Activated naive CD8-positive, alpha-beta T cell treated with anti-CD3 and anti-CD28 coated beads for 36 hours (primary cell): ENCODE measurements at places on chromosomes 7 and 10.

GRCh38 chr7:3955751-3956696, 655.0 kb downstream of the SDK1 start:
- H3K27ac ChIP-seq, result no peak overlapping the region
- no peaks in the 10 kb centered on the region for H3K36me3 ChIP-seq
- H3K4me1 ChIP-seq, result peaks cover 6% of the 10 kb centered on the region
- no peak overlapping the region for H3K4me3 ChIP-seq
- peaks cover 3% of the 10 kb centered on the region for H3K27me3 ChIP-seq

GRCh38 chr7:143372070-143372469, 9.1 kb upstream of the ZYX start:
- H3K27me3 ChIP-seq, result no peaks in the 10 kb centered on the region
- peaks cover 51% of the 10 kb centered on the region for H3K4me1 ChIP-seq
- peaks cover 3% of the 10 kb centered on the region for H3K36me3 ChIP-seq
- peak overlapping the region; percentile 30 for H3K4me3 ChIP-seq
- DNase-seq, result peak; percentile 37

DNA sequence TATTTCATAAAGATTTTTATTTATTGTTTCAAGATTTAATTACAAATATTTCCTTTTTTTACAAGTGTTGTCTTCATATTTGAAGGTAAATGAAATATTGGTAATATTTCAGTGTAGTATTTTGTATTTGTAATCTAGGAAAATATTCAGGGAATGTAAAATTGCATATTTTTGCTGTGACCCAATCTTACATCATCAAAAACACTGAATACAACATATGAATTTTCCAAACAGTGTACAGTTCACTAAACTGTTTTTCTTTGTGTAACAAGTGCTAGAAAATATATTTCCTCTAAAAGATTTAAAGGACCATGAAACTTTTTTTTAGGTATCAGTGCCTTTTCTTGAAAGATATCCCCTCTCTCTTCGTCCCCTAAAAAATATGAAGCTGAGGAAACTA, 251.9 kb upstream of the KCND2 start:
- no peaks in the 10 kb centered on the region for H3K36me3 ChIP-seq
- H3K4me1 ChIP-seq, result no peaks in the 10 kb centered on the region
- no peak overlapping the region for H3K4me3 ChIP-seq
- no peak overlapping the region for H3K27ac ChIP-seq

DNA sequence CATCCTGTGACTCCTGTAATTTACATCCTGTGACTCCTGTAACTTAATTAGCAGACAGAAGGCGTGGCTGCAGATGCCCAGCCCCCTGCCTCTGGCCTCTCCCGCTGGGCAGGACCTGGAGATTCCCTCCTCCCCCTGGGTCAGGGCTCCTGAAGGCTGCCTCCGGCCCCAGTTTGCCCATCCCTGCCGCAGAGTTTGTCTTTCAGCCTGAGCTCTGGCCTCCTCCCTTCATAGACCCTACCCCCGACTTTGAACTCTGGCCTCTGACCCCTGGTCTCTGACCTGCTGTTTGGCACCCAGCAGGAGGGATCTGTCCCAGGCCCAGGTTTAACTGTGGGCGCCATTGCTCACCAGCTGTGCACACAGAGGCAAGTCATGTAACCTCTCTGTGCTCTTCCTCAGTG, 45.6 kb downstream of the ELFN1 start:
- H3K4me3 ChIP-seq, result no peak overlapping the region
- DNase-seq, result no peak
- no peaks in the 10 kb centered on the region for H3K27me3 ChIP-seq
- no peaks in the 10 kb centered on the region for H3K4me1 ChIP-seq
- no peaks in the 10 kb centered on the region for H3K36me3 ChIP-seq

- H3K36me3 ChIP-seq, result peaks cover 3% of the 10 kb centered on the region
- peaks cover 96% of the 10 kb centered on the region for H3K27me3 ChIP-seq
- peaks cover 34% of the 10 kb centered on the region for H3K4me1 ChIP-seq
Measured at GRCh38 chr10:21515361-21516241, 9.9 kb downstream of the SKIDA1 start.

DNA sequence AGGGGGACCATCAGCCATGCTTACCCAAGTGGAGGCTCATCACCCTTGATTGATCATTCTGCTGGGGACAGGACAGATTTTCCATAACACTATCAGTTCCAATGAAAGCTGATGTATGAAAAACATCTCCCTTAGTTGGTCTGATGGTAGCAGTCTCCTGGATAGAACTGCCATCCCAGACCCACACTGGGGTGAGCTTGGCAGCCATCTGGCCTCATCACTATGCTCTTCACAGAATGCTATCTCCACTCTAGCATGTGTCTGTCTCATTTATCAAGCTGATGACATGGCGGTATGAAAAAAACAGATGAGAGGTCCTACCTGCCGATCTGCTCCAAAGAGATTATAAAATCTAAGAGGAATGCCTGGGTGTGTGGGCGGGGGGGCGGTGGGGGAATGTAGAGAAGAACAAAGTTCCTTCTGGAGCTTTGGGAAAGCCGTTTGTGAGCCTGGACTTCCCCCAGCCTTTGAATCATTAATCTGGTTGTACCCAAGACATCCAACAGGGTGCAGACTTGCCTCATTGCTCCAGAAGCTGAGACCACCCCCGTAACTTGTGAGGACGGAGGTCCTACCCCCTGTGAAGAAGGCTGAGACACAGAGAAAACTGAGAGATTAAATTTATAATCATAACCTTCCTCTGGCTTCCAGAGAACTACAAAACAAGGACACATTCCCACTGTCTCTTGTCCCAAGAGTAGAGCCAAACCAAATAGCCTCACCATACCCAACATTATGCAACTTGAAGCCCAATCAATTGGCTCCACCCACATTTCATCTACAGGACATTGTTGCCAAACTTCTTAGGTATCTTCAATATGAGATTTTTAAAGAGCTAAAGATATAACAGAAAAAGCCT, 340.8 kb downstream of the KCNMA1 start:
- DNase-seq, result no peak
- H3K4me3 ChIP-seq, result no peak overlapping the region
- H3K4me1 ChIP-seq, result no peaks in the 10 kb centered on the region

GRCh38 chr7:144629598-144629997, 206.3 kb downstream of the TPK1 start:
- DNase-seq, result no peak
- H3K4me3 ChIP-seq, result no peak overlapping the region

DNA sequence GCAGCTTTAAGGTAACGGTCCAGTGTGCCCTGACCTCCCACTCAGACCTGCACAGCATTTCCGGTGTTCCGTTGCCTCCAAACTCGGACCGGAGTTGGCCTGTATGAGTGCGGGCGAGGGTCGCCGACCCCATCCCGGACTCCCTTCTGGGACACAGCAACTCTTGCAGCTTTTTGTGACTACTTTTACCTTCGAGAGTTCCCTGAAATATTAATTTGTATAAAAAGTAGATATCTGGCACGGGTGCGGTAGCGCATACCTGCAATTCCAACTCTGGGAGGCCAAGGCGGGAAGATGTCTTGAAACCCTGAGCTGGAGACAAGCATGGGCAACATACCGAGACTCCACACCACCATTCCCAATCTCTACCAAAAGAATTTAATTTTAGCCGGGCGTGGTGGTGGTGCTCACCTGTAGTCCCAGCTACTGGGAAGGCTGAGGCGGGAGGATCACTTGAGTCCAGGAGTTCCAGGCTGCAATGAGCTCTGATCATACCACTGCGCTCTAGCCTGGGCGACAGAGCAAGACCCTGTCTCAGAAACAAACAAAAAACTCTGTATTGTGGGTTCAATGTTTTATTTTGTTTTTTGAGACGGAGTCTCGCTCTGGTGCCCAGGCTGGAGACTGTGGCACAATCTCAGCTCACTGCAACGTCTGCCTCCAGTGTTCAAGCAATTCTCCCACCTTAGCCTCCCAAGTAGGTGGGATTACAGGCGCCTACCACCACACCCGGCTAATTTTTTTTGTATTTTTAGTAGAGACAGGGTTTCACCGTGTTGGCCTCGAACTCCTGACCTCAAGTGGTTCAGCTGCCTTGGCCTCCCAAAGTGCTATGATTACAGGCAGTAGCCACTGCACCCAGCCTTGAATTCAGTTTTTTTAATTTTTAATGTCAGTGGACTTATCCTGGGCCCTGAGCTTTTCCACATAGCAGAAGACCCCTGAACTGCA, 1.1 kb upstream of the PPP1R35 start:
- H3K4me1 ChIP-seq, result peaks cover 30% of the 10 kb centered on the region
- peak overlapping the region; percentile 7 for H3K4me3 ChIP-seq
- no peak overlapping the region for H3K27ac ChIP-seq
- H3K27me3 ChIP-seq, result no peaks in the 10 kb centered on the region
- no peak for DNase-seq
- peaks cover 32% of the 10 kb centered on the region for H3K36me3 ChIP-seq

DNA sequence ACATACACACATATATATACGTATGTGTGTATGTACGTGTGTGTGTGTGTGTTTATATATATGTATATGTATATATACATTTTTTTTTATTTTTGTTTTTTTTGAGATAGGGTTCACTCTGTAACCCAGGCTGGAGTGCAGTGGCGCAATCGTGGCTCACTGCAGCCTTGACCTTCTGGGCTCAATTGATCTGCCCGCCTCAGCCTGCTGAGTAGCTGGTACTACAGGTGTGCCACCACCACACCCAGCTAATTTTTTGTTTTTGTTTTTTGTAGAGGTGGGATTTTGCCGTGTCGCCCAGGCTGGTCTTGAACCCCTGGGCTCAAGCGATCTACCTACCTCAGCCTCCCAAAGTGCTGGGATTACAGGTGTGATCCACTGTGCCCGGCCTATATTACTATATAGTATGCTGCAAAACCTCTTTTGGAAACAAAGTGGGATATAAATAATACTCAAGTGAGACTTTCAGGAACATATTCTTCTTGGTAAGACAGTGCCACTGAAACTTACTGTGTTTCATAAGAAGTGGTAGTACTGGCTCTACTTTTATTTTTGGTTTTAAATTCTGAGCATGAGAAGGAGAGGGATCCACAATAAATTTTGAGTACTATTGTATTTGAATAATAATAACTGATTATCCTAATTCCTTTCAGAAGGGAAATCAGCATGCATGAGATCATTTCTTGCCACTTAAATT, 51.0 kb downstream of the MLLT10 start:
- H3K4me1 ChIP-seq, result peaks cover 41% of the 10 kb centered on the region
- H3K4me3 ChIP-seq, result peak overlapping the region; percentile 11
- peaks cover 59% of the 10 kb centered on the region for H3K36me3 ChIP-seq
- no peaks in the 10 kb centered on the region for H3K27me3 ChIP-seq

- no peak overlapping the region for H3K4me3 ChIP-seq
- H3K4me1 ChIP-seq, result no peaks in the 10 kb centered on the region
- no peak overlapping the region for H3K27ac ChIP-seq
- no peaks in the 10 kb centered on the region for H3K36me3 ChIP-seq
- DNase-seq, result no peak
Measured at GRCh38 chr7:234708-235553, 42.6 kb downstream of the FAM20C start.

DNA sequence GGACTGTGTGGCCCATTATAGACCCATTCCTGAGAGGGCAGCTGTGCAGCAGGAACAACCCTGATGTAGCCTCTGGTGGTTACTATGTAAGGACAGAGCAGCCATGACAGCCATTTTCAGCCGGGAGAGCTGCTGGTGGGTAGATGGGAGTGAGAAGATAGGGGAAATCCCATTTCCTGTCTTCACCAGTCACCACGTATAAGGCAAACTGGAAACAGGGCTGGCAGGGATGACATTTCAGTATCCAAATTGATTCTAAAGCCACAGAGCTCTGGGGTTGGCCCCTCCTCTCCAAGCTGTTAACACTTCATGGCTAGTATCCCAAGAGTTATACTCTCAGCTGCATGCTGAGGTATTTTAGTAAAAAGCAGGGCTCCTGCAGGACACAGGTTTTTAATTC, 15.2 kb upstream of the FZD1 start:
- H3K27ac ChIP-seq, result no peak overlapping the region
- DNase-seq, result no peak
- H3K4me1 ChIP-seq, result no peaks in the 10 kb centered on the region
- peaks cover 15% of the 10 kb centered on the region for H3K27me3 ChIP-seq
- H3K4me3 ChIP-seq, result no peak overlapping the region

DNA sequence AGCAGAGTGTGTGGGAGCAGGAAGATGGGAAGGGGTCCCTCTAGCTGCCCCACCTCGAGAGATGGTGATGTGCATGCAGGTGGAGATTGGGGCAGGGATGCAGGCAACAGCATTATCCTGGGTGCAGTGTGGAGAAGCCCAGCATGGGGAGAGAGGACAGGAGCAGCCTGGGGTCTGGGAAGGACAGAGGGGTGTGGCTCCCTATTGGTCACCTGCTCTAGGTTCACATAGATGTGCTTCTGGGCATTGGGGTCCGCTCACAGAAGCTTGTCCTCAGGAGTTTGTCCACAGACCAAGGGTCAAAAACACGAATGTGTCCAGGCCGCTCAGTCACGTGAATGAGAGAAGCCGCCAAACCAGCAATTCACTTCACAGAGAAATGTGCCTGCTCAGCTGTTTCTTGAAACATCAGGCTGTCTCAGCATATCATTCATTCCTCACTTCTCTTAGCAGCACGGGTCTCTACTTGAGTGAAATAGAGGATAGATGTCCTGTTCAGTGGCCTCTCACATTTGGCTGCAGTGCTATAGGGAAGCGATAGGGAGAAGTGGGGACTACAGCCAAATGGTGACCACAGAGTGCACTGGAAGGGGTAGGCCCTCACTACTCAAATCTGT, 11.5 kb upstream of the SLC29A3 start:
- no peak overlapping the region for H3K4me3 ChIP-seq
- H3K27me3 ChIP-seq, result no peaks in the 10 kb centered on the region
- H3K4me1 ChIP-seq, result no peaks in the 10 kb centered on the region
- H3K27ac ChIP-seq, result no peak overlapping the region
- DNase-seq, result no peak
- no peaks in the 10 kb centered on the region for H3K36me3 ChIP-seq

- H3K27me3 ChIP-seq, result no peaks in the 10 kb centered on the region
- no peak for DNase-seq
- no peak overlapping the region for H3K27ac ChIP-seq
- no peak overlapping the region for H3K4me3 ChIP-seq
- peaks cover 42% of the 10 kb centered on the region for H3K36me3 ChIP-seq
- peaks cover 9% of the 10 kb centered on the region for H3K4me1 ChIP-seq
Measured at GRCh38 chr7:158695726-158696452, 8.7 kb downstream of the NCAPG2 start.

DNA sequence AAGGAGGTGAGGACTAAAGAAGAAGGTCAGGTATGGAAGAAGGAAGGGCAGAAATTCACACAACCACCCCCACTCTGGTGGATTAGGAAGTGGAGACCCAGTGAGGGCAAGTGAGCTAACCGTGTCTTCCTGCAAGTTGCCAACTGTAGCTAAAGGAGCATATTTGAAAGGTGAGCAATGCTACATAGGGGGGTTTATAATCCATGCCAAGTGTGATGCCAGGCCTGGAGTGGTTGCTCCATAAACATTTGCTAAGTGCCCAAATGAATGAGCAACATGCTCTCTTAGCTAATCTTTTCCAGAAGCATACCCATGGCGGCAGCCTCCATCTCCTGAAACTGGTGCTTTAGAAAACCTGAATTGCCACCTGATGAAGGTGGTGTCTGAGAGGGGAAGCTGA, 121.6 kb downstream of the LRRC18 start:
- H3K36me3 ChIP-seq, result no peaks in the 10 kb centered on the region
- H3K4me3 ChIP-seq, result no peak overlapping the region
- DNase-seq, result no peak
- no peak overlapping the region for H3K27ac ChIP-seq
- peaks cover 3% of the 10 kb centered on the region for H3K4me1 ChIP-seq
